ENCODE measurements at places on chromosomes 7 and 10. TPM values are rescaled to one million over a fixed set of nuclear protein-coding genes. Genes with fewer than 3 reads are reported as not detected.

GRCh38 chr7:657565-658119, 68.9 kb upstream of the DNAAF5 start:
- no peak for DNase-seq

- DNase-seq: no peak
These were observed 106.7 kb upstream of the INSYN2A start for GRCh38 chr10:127303105-127303504.

GRCh38 chr10:11180228-11180627, 162.6 kb downstream of the CELF2 start:
- no peak for DNase-seq

DNA sequence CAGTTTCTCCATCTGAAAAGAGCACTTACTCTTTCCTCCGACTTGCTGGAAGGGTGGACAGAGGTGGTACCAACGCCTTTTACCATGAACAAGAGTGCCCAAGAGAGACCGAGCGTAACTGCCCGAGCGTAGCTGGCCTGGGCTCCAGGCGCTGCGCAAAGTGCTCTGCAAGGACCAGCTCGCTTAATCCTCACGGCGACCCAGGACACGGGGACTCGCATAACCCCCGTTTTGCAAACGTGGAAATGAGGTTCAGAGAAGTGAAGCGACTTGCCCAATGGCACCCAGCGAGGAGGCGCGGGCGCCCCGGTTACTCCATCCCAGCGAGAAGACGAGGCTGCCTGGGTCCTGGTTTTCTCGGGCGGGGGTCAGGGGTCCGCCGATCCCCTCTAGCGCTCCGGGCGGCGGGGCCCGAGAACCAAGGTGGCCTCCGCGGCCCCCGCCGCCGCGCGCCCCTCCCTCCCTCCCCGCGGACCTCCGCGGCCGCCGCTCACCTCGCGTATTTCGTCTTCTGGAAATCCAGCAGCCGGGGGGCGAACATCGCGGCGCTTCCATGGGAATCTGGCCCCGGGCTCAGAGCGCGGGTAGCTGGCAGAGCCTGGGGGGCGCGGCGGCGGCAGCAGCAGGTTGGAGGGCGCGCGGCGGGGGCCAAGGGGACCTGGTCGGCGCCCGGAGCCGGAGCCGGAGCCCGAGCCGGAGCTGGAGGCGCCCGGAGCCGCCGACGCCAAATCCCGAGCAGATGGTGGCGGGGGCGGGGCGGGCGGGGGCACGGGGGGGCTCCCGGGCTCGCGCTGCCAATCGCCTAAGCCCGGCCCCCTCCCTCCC, at the start of gene MMD2:
MMD2 (minus strand) TSS at position 711 of the 825 bp plus-strand sequence; CDS start at position 541, 170 bp downstream.
- DNase-seq: no peak

GCK gene
- polyA plus RNA-seq: 4.8 TPM

TAS2R3 gene
- 0.44 TPM for polyA plus RNA-seq

AP3M1 gene
- 63.5 TPM for polyA plus RNA-seq

PCDH15 gene
- polyA plus RNA-seq: 4.5 TPM

CHST15 gene
- 23.5 TPM for polyA plus RNA-seq

Data from right renal pelvis (tissue), 4 donors.